ENCODE measurements at places on chromosomes 4 and X. TPM values are rescaled to one million over a fixed set of nuclear protein-coding genes. Genes with fewer than 3 reads are reported as not detected.

FAM9B gene
- total RNA-seq: not detected

CASP6 gene
- 17.2 TPM for total RNA-seq

TMSB15A gene
- 0.56 TPM for total RNA-seq

SLC7A11 gene
- total RNA-seq: 20.9 TPM

HAUS7 gene
- 55.5 TPM for total RNA-seq

NXF2 gene
- total RNA-seq: not detected

CRMP1 gene
- 4.0 TPM for total RNA-seq

NXF3 gene
- total RNA-seq: 0.08 TPM

CLDN22 gene
- not detected for total RNA-seq

RBMXL3 gene
- not detected for total RNA-seq

TLL1 gene
- 0.22 TPM for total RNA-seq

ARHGAP6 gene
- total RNA-seq: not detected

ITIH6 gene
- total RNA-seq: not detected

GJB1 gene
- total RNA-seq: not detected

P2RY8 gene
- 0.02 TPM for total RNA-seq

CPZ gene
- 0.15 TPM for total RNA-seq

TSPAN7 gene
- total RNA-seq: 2.6 TPM

CFAP299 gene
- not detected for total RNA-seq

ACE2 gene
- total RNA-seq: 0.06 TPM

AMTN gene
- total RNA-seq: not detected

EDA gene
- total RNA-seq: 0.60 TPM

ANKRD50 gene
- 5.6 TPM for total RNA-seq

SATL1 gene
- total RNA-seq: not detected

FAM47B gene
- not detected for total RNA-seq

STATH gene
- not detected for total RNA-seq

NEXMIF gene
- not detected for total RNA-seq

GC gene
- total RNA-seq: not detected

All from A549 treated with Hydrocortisone at 1 μM for 4 hours (cell line).